ENCODE measurements at places on chromosomes 5 and 9.
A peak's percentile ranks its signal among the peaks of the same experiment; 100 is the strongest.

GRCh38 chr9:12933957-12934356 lies 159.1 kb downstream of the LURAP1L start:
- H3K27me3 ChIP-seq, result no peaks in the 10 kb centered on the region
- H3K36me3 ChIP-seq, result no peaks in the 10 kb centered on the region
- H3K27ac ChIP-seq, result peak overlapping the region; percentile 52
- peaks cover 5% of the 10 kb centered on the region for H3K4me1 ChIP-seq
- H3K4me3 ChIP-seq, result no peak overlapping the region

GRCh38 chr9:118575341-118576070 lies 793.7 kb downstream of the BRINP1 start:
- DNase-seq, result no peak
- peak overlapping the region; percentile 88 for H3K27ac ChIP-seq
- no peak overlapping the region for H3K4me3 ChIP-seq
- no peaks in the 10 kb centered on the region for H3K27me3 ChIP-seq

- no peaks in the 10 kb centered on the region for H3K4me1 ChIP-seq
- no peak overlapping the region for H3K4me3 ChIP-seq
- no peak for DNase-seq
- H3K27me3 ChIP-seq, result peaks cover 78% of the 10 kb centered on the region
These were observed 11.6 kb downstream of the LHX3 start for GRCh38 chr9:136193127-136193890.

GRCh38 chr9:97511655-97512427 lies 10.4 kb downstream of the TMOD1 start:
- no peak overlapping the region for H3K27ac ChIP-seq
- no peaks in the 10 kb centered on the region for H3K36me3 ChIP-seq
- no peaks in the 10 kb centered on the region for H3K4me1 ChIP-seq
- DNase-seq, result no peak
- H3K27me3 ChIP-seq, result peaks cover 7% of the 10 kb centered on the region

DNA sequence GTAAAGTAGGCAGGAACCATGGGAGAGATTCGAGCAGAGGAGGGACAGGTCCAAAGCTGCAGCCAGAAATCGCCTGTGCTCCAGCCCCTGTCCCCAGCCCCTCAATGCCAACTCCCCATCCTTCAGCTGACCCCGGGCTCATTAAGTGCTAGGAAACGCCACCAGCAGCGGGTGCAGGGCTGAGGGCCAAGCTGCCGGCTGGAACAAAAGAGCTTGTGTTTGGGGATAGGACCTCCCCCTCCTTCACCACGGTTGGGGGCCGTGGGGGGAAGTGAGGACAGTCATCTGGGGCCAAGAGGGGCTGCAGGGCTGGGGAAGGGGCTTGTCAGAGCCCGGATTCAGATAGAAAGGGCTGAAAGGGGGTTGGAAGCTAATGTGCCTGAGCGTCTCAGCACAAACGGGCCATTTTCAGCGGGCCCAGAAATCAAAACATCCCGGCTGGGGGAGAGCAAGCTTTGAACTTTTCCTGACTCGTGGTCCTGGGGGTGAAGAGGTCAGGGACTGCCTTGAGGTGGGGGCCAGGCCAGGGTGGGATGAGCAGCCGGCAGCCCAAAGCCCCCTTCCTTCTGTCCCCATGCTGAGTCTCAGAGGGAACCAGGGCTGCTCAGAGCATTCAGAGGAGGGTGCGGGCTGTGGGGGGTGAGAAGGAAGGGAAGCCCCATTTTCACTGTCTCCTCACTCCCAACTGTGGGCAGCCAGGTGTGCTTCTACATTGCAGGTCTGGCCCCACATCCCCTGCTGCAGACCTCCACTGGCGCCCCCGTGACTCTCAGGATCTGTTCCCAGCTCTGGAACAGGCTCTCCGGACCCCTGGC lies 69.4 kb upstream of the DAB2IP start:
- no peaks in the 10 kb centered on the region for H3K4me1 ChIP-seq
- no peak overlapping the region for H3K27ac ChIP-seq
- DNase-seq, result no peak
- no peaks in the 10 kb centered on the region for H3K27me3 ChIP-seq

DNA sequence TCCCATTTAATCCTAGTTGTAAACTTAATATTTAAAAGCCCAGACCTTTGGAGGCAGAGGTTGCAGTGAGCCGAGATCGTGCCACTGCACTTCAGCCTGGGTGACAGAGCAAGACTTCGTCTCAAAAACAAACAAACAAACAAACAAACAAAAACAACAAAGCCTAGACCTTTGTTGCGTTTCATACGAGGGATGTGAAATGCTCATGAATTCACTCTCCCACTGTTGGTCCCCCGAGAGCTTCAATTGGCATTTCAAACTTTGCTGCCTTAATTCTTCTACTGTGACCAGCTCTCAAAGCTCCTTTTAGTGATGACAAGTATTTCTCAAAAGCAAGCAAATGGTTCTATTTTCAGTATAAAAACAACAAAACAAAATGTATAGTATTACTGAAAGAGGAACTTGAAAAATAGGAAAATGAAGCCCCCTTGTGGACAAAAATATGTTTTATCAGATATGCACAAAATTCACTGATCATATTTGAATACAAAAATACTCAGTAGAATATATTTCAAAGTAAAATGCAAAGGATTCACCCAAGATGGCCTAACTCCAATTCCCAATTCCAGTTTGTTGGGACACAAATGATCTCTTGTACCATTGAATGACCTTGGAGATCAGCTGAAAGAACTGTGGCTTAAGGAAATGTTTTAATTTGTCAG lies 140.4 kb downstream of the ESM1 start:
- H3K36me3 ChIP-seq, result no peaks in the 10 kb centered on the region
- DNase-seq, result no peak
- no peak overlapping the region for H3K4me3 ChIP-seq

DNA sequence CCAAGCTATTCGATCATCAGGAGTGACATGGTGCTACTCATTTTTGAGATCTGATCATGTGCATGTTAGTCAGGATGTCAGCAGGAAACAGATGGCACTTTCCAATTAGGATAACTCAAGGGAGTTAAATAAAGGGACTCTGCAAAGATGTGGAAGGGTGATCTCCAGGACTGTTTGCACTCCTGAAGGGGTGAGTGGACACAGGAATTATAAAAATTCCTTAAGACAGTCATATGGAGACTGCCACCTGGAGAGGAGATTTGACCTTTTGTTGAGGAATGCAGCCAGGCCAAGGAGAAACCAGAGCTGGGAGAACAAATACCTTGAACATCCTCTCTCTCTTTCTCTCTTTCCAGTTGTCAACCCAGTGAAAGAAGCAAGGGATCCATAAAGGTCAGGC lies 189.1 kb downstream of the GABRG2 start:
- peaks cover 5% of the 10 kb centered on the region for H3K27me3 ChIP-seq
- no peaks in the 10 kb centered on the region for H3K36me3 ChIP-seq
- no peaks in the 10 kb centered on the region for H3K4me1 ChIP-seq
- no peak for DNase-seq

DNA sequence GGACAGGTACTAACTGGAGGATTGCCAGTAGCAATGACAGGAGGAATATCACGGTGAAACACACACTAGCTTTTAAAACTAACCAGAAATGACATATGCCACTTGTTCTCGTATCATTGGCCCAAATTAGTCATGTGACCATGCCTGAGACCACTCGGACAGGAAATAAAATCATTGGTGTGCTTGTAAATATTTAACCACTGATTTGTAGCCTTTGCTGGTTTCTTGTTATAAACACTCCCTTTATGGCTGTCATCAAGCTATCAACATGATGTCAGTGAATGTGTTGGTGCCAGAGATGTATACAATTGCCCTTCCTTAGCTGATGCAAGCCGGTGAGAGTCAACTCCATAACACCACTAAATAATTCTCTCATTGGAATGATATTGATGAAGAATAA lies 123.7 kb upstream of the ANKH start:
- no peaks in the 10 kb centered on the region for H3K4me1 ChIP-seq
- DNase-seq, result no peak
- H3K27me3 ChIP-seq, result no peaks in the 10 kb centered on the region
- no peak overlapping the region for H3K27ac ChIP-seq
- H3K4me3 ChIP-seq, result no peak overlapping the region

DNA sequence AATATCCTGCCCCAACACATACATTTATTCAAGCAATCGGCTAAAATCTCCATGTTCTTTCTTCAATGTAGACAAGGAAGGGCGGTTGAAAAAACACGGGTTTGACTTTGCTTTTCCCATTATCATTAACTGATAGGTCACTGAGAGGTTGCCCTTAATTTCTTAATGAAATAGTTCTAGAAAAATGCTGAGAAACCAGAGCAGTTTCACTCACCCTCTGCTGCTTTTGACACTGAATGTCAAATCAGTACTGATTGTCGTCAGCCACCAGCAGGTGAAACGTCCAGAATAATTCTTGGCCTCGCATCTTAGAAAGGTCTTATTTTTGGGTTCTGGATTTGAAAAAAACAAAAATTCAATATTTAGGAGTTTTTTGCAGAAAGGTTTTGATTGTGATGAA lies 8.1 kb downstream of the IL12B start:
- H3K36me3 ChIP-seq, result no peaks in the 10 kb centered on the region
- H3K27ac ChIP-seq, result no peak overlapping the region
- H3K27me3 ChIP-seq, result no peaks in the 10 kb centered on the region
- H3K4me1 ChIP-seq, result no peaks in the 10 kb centered on the region

DNA sequence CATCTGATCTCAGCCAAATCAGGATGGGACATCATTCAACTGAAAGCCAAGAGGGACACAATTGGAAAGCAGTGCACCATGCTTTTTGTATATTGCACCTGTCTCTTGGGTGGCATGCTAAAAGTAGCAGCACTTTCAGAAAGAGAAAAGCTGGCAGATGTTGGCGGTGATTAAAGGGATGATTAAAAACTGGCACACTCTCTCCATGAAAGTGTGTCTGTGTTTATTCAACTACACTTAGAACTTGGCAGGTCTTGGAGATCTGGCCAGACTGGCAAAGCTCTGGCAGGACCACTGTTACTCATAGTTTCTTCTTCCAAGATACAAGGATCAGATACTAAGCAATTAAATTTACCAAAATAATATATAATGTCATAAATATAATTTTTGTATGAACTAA lies 112.9 kb upstream of the ELAVL2 start:
- H3K4me3 ChIP-seq, result no peak overlapping the region
- H3K27me3 ChIP-seq, result peaks cover 4% of the 10 kb centered on the region
- H3K36me3 ChIP-seq, result no peaks in the 10 kb centered on the region
- DNase-seq, result no peak

- no peak overlapping the region for H3K27ac ChIP-seq
- DNase-seq, result peak; percentile 51
- H3K36me3 ChIP-seq, result no peaks in the 10 kb centered on the region
- H3K4me1 ChIP-seq, result no peaks in the 10 kb centered on the region
- no peak overlapping the region for H3K4me3 ChIP-seq
These were observed 930 bp downstream of the SARDH start for GRCh38 chr9:133737071-133737773.

All from RWPE2 (cell line).